ENCODE measurements at places on chromosomes 2 and 18. TPM values are rescaled to one million over a fixed set of nuclear protein-coding genes. Genes with fewer than 3 reads are reported as not detected.

GRCh38 chr2:57711991-57712390 lies 334.6 kb upstream of the VRK2 start:
- peaks cover 13% of the 10 kb centered on the region for H3K4me1 ChIP-seq
- H3K27ac ChIP-seq, result no peak overlapping the region
- no peaks in the 10 kb centered on the region for H3K36me3 ChIP-seq
- H3K4me3 ChIP-seq, result no peak overlapping the region
- H3K27me3 ChIP-seq, result no peaks in the 10 kb centered on the region

The CRYGC gene
- not detected for total RNA-seq

DNA sequence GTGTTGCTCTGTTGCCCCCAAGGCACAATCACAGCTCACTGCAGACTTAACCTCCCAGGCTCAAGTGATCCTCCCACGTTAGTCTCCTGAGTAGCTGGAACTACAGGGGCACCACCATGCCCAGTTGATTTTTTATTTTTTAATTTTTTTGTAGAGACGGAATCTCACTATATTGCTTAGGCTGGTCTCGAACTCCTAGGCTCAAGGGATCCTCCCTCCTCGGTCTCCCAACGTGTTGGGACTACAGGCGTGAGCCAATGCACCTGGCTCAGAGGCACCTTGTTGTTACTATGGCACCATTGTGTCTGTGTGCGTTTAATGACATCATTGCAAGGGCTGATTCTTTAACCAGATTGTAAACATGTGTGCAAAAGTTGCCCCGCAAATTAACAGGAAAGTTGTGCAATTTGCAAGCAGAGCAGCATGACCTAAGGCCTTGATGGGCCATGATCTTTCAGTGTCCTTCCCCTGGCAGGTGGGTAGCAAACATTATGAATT lies 22.6 kb downstream of the TCF23 start:
- H3K4me1 ChIP-seq, result no peaks in the 10 kb centered on the region
- DNase-seq, result no peak
- H3K36me3 ChIP-seq, result no peaks in the 10 kb centered on the region
- H3K27ac ChIP-seq, result no peak overlapping the region

The SRD5A2 gene
- not detected for total RNA-seq

DNA sequence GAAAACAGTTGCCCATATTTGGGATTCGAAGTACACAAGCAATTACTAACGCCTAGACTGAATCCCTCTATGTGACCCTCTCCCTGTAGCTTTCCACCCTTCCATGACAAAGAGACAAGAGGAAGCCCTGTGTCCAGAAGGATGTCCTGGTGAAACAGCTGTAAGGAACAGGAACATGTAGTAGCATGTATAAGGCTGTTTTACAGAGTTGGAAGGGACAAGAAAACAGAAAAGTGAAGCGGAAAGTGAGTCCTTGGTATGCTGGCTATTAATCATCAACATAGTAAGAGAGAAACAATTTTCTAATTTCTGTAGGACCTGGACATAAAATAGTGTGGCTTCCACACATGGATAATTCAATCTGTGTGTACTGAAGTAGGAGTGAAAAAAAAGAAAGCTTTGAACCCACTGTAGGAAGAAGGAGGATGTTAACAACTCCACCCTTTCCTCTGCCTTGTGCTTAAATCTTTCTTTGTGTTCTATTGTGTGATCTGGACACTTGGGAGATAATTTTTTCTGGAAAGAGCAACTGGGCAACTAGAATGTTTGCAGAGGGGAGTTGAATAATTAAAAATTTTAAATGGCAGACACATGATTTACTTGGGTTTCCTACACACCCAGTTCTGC lies 162.3 kb upstream of the ZSWIM2 start:
- no peak for DNase-seq
- H3K27ac ChIP-seq, result no peak overlapping the region
- H3K4me3 ChIP-seq, result no peak overlapping the region
- no peaks in the 10 kb centered on the region for H3K27me3 ChIP-seq
- H3K36me3 ChIP-seq, result no peaks in the 10 kb centered on the region

DNA sequence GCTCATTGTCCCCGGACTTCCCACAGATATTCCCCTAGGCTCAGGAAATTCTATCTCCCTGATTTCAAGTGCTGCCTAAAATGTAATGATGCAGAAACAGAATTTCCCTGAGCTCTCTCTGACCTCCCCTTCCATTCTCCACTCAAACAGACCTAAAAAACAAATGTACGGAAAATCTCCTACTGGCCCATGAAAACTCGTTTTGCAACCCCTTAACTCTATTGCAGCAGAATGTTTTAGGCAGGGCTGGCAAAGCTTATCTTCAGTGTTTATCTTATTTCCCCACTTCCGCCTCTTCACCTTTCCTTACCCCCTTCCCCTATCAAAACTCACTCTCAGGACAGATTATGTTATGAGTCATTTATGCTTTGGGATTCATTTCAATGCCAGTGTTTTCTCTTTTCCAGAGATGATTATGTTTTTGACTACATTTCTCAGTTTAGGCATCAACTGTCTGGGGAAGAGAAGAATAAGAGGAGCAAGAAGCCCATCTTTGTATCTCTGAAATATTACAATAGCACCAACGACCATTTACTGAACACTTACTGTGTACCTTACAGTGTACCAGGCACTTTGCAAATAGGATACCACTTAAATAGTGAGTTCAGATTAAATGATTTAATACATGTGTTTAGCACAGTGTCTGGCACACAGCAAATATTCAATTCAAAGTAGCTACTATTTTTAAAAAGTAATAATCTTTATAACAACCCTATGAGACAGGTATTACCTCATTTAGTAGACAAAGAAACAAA lies 53.9 kb upstream of the STPG4 start:
- peaks cover 13% of the 10 kb centered on the region for H3K4me1 ChIP-seq
- DNase-seq, result no peak
- H3K27me3 ChIP-seq, result peaks cover 2% of the 10 kb centered on the region
- no peaks in the 10 kb centered on the region for H3K36me3 ChIP-seq

DNA sequence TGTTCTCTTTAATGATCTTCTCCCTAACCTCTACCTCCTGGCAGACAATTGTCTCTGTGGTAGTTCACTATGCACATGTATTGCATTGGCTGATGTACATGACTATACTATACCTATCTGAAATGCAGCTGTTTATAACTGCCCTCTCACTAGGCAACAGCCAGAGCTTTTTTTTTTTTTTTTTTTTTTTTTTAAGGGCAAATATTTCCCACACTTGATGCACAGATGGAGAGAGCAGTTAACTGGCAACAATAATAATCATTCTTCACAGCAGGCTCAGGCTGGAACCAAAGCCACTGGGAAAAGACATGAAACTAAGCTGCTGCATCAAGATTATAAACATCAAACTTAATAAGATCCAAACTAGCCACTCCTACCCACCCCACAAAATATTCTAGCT lies 707.7 kb downstream of the LRP1B start:
- no peaks in the 10 kb centered on the region for H3K36me3 ChIP-seq
- H3K27me3 ChIP-seq, result no peaks in the 10 kb centered on the region
- H3K4me1 ChIP-seq, result no peaks in the 10 kb centered on the region
- no peak for DNase-seq
- no peak overlapping the region for H3K4me3 ChIP-seq

The HOXD12 gene
- not detected for total RNA-seq

- no peak overlapping the region for H3K4me3 ChIP-seq
- no peak overlapping the region for H3K27ac ChIP-seq
- no peaks in the 10 kb centered on the region for H3K36me3 ChIP-seq
- H3K27me3 ChIP-seq, result peaks cover 5% of the 10 kb centered on the region
Observed at GRCh38 chr2:120352696-120353590, 7.0 kb downstream of the INHBB start.

GRCh38 chr18:44450226-44450625 lies 230.5 kb upstream of the SETBP1 start:
- no peak overlapping the region for H3K4me3 ChIP-seq
- H3K4me1 ChIP-seq, result peaks cover 8% of the 10 kb centered on the region
- H3K27me3 ChIP-seq, result peaks cover 2% of the 10 kb centered on the region
- H3K27ac ChIP-seq, result no peak overlapping the region
- H3K36me3 ChIP-seq, result no peaks in the 10 kb centered on the region

The RMND5A gene
- total RNA-seq, result 38.8 TPM

DNA sequence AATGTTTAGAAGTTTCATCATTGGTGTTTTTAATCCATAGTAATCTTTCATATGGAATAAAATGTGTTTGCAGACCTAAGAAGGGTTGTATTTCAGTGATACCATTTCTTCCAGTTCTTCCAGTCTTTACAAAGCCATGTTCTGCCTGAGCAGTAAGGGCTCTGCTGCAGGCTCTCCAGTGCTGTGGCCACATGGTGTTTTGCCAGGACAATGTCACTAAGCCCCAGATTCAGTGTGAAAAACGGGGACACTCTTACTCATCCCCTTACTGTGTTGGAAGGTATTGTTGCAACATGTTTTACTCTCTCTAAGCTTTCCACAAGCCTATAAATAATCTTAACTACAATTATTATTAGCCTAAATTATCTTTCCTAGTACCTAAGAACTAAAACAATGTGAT lies 481.4 kb upstream of the CDH7 start:
- no peak for DNase-seq
- H3K4me3 ChIP-seq, result no peak overlapping the region

All from glutamatergic neuron (in vitro differentiated cells).